Epithelial cell of alveolus of lung (primary cell): ENCODE measurements at places on chromosomes 11 and 22. TPM values are rescaled to one million over a fixed set of nuclear protein-coding genes. Genes with fewer than 3 reads are reported as not detected.

The TEF gene
- 5.3 and 7.1 TPM in 2 replicates for total RNA-seq

The DDX17 gene
- 213 and 320 TPM in 2 replicates for total RNA-seq

The OR56A1 gene
- not detected in 2 replicates for total RNA-seq

The MYBPC3 gene
- total RNA-seq, result not detected in 2 replicates

The NXPE4 gene
- total RNA-seq, result not detected in 2 replicates

The NRXN2 gene
- not detected in 2 replicates for total RNA-seq

The EFCAB6 gene
- total RNA-seq, result 0.65 and 3.0 TPM in 2 replicates

The ASCC2 gene
- total RNA-seq, result 22.1 and 23.8 TPM in 2 replicates

The CABP7 gene
- not detected in 2 replicates for total RNA-seq

The CLCF1 gene
- 10.0 and 10.4 TPM in 2 replicates for total RNA-seq

The ARHGAP8 gene
- 1.7 and 2.6 TPM in 2 replicates for total RNA-seq

The FAT3 gene
- total RNA-seq, result 0.40 and 3.4 TPM in 2 replicates
